ENCODE measurements at places on chromosomes 7 and 10. TPM values are rescaled to one million over a fixed set of nuclear protein-coding genes. Genes with fewer than 3 reads are reported as not detected.

TSPAN15 gene
- 2.6 TPM for total RNA-seq

CHST15 gene
- total RNA-seq, result 0.33 TPM

LLCFC1 gene
- not detected for total RNA-seq

TSPAN12 gene
- not detected for total RNA-seq

FBXO24 gene
- 0.53 TPM for total RNA-seq

C10orf53 gene
- total RNA-seq, result not detected

IKZF5 gene
- total RNA-seq, result 96.1 TPM

IFIT3 gene
- total RNA-seq, result 4.8 TPM

EIF5AL1 gene
- 0.81 TPM for total RNA-seq

PRKG1 gene
- not detected for total RNA-seq

PRRT4 gene
- total RNA-seq, result not detected

BUB3 gene
- total RNA-seq, result 167 TPM

POU6F2 gene
- not detected for total RNA-seq

LEP gene
- not detected for total RNA-seq

LCOR gene
- 62.0 TPM for total RNA-seq

SUV39H2 gene
- total RNA-seq, result 2.6 TPM

MINDY4 gene
- total RNA-seq, result 0.46 TPM

CCDC186 gene
- 67.7 TPM for total RNA-seq

SPDYE11 gene
- not detected for total RNA-seq

SDK1 gene
- total RNA-seq, result 0.36 TPM

PGAM2 gene
- 1.5 TPM for total RNA-seq

OR2A14 gene
- not detected for total RNA-seq

GPR158 gene
- total RNA-seq, result not detected

ACTL6B gene
- total RNA-seq, result not detected

VWDE gene
- total RNA-seq, result 0.86 TPM

TMEM139 gene
- total RNA-seq, result 0.24 TPM

FFAR4 gene
- total RNA-seq, result not detected

FBXL13 gene
- total RNA-seq, result 2.4 TPM

COL26A1 gene
- not detected for total RNA-seq

NANOS1 gene
- total RNA-seq, result 0.50 TPM

VSTM2A gene
- total RNA-seq, result not detected

Measured in CD8-positive, alpha-beta T cell (primary cell).